CD4-positive, alpha-beta T cell treated with Interleukin-12 subunit alpha and Interleukin-12 subunit beta, for 1 hour (primary cell): ENCODE measurements at places on chromosomes 6 and 20.

GRCh38 chr6:4268171-4268570 lies 132.8 kb upstream of the ECI2 start:
- no peak for DNase-seq

- DNase-seq: no peak
Observed at GRCh38 chr6:131293472-131293911, 158.2 kb downstream of the AKAP7 start.

DNA sequence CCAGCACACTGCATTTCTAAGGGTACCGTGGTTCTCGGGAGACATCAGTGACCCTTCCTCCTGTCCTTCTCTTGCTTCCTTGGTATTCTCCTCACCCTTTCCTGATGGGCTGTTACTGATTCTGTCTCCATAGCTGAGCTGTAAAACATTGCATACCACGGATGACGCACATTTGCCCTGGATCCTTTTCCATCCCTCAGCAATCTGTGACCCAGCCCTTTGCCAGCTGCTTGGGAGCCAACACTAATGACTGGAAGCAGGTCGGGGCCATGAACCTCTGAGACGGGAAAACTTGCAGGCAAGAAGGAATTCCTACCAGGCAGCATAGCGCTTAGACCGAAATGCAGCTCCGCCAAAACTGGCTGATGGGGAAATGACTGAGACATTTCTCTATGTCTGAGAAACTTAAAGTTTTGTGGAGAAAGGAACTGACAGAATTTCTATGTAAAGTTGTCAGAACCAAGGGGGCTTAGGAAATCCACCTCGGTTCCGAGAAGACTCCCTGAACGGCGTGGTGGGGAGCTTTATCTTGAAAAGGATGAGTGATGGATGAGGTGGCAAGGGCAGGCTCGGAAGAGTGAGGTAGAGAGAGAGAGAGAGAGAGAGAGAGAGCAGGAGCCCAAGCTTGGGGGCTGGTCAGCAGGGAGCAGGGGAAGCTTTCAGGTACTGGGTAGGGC lies 19.2 kb downstream of the TUBB2B start:
- DNase-seq: no peak

- no peak for DNase-seq
Observed at GRCh38 chr6:33469661-33470060, 15.3 kb downstream of the ZBTB9 start.

GRCh38 chr20:63819224-63819921 lies 11.7 kb downstream of the ZBTB46 start:
- DNase-seq: peak; percentile 23

DNA sequence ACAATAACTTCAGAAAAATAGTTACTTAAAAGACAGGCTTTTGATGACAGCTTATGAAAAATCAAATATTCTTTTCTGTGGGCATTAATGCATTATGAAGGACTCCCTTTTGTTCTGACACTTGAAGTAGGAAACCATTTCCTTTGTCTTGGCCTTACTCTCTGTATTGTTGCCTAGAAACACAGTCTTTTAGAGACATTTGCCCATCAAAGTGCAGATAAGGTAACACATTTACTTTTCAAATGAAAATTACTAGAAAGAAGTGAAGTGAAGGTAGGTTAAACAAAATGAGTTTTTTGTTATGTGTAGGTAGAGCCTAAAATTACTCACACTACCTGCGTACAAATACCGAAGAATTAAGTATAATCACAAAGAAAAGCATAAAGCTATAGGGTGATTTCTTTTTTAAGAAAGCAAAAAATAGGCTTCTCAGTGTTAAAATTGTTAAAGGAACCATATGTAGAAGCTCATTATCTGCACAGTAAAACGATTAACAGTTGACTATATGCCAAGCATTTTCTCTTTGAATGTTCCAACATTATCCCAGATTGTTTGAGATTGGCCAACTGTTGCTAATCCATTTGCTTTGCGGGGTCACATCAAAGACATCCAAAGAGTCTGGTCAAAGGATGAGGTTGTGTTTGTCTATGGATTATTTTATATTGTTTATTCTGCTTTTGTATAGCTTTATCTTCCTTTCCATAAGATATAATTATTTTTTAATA lies 542.0 kb upstream of the RNF217 start:
- no peak for DNase-seq

GRCh38 chr20:8260837-8261251 lies 128.8 kb downstream of the PLCB1 start:
- DNase-seq: no peak

GRCh38 chr6:15435468-15435867 lies 189.6 kb downstream of the JARID2 start:
- no peak for DNase-seq
